Activated CD4-positive, alpha-beta T cell treated with anti-CD3 and anti-CD28 coated beads for 48 hours (primary cell): ENCODE measurements at places on chromosomes 1 and 21.
A peak's percentile ranks its signal among the peaks of the same experiment; 100 is the strongest.

GRCh38 chr1:217590598-217590997, 40.3 kb downstream of the GPATCH2 start:
- no peak for DNase-seq

- no peak for DNase-seq
Measured at GRCh38 chr1:115293006-115293405, 45.0 kb downstream of the NGF start.

DNA sequence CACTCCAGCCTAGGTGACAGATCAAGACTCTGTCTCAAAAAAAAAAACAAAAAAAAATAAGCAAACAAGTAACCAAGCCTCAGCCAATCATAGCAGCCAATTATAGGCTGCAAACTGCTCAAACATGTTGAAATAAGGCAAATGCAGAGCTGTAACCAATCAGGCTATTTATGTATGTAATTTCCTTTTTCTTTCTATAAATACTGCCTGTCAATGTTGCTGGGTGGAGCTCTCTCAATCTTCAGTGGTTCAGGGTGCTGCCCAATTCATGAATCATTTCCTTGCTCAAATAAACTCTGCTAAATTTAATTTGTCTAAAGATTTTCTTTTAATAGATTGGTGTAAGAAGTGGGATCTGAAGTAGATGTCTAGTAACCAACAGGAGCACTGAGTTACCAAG, 11.6 kb upstream of the CD1D start:
- DNase-seq = no peak

- no peak for DNase-seq
Measured at GRCh38 chr1:45508295-45509151, 8.4 kb downstream of the MMACHC start.

DNA sequence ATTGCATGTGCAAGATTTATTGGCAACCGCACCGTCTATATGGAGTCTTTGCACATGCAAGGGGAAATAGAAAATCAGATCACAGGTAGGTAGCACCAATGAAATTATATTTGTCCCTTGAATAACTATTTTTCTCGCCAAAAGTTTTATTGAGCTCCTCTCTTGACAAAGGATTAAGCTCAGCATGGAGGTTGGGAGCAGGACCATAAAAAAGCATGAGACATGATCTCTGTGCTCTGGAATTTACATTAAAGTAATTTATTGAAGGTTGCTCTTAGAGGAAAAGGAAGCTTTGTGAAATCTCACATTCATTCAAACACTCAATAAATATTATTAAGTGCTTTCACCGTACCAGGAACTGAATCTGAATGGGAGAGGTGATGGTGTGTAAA, 66.0 kb upstream of the UBE2U start:
- no peak for DNase-seq

GRCh38 chr1:159632922-159633321, 45.3 kb downstream of the APCS start:
- DNase-seq = no peak

DNA sequence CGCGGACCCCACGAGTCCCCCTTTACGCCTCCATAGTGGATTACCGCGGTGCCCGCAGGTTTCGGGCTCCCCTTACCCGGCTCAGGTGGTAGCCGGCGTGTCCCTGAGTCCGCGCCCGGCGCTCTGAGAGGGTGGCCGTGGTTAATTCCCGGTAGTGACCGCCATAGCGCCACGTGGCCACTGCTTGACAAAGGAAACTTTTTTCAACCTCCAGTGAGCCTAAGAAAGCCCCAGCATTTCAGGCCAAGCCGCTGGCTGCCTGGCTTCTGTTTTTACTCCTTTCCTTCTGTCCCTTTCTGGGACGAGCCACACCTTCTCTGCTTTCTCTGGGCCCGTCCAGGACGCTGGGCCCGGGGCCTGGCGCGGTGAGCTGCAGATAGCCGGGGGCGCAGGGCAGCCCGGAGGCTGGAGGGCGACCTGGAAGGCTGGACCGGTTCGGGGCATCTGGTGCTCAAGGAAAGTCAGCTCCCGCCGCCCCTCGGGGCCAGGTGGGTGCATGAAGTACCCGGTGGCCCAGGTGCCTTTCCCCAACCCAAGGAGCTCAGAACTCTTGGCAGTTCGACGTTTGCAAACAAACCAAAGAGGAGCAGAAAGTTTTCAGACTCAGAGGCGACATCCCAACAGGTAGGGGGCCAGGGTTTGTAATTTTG, 540 bp upstream of the C1orf198 start:
- peak; percentile 37 for DNase-seq

DNA sequence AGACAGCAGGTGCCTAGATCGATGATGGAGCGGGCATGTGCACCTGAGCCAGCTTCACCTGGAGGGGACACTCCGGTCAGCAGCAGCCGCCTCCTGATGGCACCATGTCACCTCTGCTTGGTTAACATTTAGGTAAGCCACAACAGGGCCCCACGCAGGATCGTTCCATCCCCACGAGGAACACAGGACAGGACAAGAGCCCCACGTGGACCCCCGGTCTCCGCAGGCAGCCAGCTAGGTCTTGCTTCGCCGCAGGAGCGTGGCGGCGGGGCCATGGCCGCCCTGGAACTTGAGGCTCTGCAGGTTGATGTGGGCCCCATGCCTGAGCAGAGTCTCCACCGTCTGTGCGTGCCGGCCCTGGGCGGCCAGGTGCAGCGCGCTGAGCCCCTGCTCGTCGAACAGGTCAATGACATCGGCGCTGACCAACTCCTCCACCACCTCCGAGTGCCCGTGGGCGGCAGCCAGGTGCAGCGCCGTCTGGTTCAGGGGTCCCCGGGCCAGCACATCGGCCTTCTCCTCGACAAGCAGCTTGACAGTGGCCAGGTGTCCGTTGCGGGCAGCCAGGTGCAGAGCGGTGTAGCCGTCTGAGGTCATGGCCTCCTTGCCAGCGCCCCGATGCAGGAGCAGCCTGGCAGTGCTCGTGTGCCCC, 26.1 kb downstream of the RIPK4 start:
- DNase-seq = no peak

GRCh38 chr1:31296486-31297276, at the start of the genes SNRNP40 and ZCCHC17:
Gene SNRNP40, minus strand, starts transcription at chr1:31296788. Its CDS starts 37 bp downstream, at chr1:31296751.
Gene ZCCHC17, plus strand, starts transcription at chr1:31297032. Its CDS starts 13,067 bp downstream, at chr1:31310099.
- peak; percentile 94 for DNase-seq

GRCh38 chr1:117188170-117188815, 22.4 kb downstream of the VTCN1 start:
- no peak for DNase-seq

DNA sequence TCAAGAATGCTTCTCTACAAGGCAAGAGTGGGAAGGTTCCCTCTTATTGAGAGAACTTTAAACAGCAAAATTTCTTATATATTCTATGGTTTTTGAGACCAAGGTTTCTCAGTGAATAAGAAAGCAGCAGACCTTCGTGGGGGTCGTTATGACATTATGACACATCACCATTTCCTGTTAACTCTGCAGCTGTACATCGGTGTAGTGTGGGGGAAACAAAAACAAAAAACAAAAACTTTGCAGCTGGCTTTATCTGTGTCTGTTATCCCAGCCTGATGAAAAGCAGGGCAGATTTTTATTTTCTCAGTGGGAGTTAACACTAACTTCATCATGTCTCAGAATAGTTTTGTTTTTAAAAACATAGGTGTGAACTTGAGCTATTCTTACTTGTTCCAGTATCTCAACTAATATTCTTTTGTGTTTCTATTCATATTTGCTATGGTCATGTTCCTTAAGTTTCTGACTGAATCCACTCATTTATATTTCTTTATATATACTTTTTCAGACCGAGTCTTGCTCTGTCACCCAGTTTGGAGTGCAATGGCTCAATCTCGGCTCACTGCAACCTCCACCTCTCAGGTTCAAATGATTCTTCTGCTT, 2.1 kb downstream of the SDE2 start:
- DNase-seq = no peak

GRCh38 chr1:28259934-28260802, 850 bp downstream of the SESN2 start:
- DNase-seq = peak; percentile 51

DNA sequence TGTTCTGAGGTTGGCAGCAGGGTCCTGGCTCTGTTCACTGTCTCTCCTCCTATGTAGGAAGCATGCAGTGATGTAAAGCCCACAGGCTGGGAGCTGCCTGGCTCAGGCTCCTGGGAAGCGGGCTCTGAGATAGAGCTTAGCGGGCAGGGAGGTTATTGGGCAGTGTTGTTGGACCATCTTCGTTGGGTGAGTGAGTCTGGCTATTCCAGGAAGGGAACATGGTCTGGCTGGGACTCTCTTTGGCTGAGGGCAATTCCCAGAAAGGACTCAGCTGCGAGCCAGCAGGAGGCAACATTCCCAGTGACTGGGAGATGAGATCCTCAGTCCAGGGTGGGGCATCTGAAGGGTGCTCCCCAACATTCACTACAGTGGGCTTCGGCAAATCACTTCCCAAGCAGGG, 96.2 kb downstream of the CCDC185 start:
- DNase-seq = no peak

DNA sequence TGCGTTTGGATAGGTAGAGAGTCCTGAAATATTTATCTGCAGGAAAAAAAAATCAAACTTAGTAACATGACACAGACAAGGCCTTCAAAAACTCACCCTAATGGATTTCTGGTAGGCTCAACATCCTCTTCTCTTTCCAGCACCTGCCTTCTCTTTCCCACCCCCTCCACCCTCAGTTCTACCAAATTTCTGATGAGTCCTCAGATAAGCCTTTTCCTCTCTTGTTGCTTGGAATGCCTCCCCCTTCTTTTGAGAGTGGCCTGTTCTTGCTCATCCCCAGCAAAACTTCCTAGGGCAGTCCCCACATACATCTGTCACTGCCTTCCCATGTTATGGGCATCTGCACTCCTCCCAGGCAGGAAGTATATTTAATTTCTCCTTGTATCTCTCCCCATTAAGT, 7.6 kb upstream of the LBR start:
- DNase-seq = no peak

DNA sequence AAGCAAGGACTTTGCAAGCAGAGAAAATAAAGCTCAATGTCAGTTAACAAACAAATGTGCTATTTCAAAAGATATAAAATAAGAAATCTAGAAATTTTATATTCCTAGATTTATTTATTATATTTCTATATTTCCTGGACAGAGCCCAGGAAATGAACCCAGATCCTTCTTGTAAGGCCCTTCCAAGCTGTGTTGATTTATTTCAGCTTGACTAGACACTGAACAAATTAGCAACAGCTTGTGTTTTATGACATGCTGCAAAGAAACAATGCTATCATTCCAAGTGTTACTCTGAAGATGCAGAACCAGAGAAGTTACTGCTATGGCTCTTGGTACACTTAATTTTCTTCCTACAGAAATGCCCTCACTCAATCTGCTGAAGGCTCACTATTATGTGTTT, 6.2 kb downstream of the TGFBR3 start:
- no peak for DNase-seq

GRCh38 chr1:86750076-86750475, 45.7 kb downstream of the SH3GLB1 start:
- no peak for DNase-seq

- DNase-seq = no peak
Measured at GRCh38 chr1:38776466-38777065, 83.0 kb downstream of the RRAGC start.

DNA sequence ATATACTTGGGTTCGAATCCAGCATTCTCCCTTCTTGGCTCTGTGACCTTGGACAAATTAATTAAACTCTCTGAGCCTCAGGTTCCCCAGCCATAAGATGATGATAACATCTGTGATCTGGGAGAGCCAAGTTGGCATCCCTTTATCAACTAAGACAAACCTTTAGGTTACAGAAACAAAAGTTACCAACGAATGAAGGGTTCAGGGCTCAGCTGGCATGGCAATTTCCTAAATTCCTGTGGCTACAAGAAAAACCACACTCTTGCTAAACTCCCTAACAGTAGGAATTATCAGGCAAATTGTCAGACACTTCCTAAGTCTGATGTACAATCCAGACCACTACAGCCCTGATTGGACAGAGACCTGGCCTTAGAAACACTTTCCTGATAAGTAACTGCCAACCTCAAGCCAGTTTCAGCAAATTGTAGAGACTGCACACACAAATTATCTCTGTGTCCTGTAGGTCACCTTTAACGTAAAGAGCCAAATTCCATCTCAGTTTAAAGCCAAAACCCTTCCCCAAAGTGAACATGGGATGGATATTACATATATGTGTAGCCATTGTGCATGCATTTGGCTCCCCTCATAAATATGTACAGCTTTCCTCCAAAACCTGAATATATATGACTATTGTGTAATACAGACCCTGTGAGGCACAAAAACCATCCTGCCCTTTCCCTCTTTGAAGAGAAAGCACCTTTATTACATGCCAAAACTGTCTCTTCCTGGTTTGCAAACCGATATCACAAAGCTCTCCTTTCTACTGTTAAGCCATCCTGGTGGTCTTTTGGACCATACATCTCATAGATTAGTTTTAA, 39.5 kb upstream of the EDARADD start:
- no peak for DNase-seq

GRCh38 chr1:18148461-18148860, 40.9 kb downstream of the IGSF21 start:
- DNase-seq = no peak

DNA sequence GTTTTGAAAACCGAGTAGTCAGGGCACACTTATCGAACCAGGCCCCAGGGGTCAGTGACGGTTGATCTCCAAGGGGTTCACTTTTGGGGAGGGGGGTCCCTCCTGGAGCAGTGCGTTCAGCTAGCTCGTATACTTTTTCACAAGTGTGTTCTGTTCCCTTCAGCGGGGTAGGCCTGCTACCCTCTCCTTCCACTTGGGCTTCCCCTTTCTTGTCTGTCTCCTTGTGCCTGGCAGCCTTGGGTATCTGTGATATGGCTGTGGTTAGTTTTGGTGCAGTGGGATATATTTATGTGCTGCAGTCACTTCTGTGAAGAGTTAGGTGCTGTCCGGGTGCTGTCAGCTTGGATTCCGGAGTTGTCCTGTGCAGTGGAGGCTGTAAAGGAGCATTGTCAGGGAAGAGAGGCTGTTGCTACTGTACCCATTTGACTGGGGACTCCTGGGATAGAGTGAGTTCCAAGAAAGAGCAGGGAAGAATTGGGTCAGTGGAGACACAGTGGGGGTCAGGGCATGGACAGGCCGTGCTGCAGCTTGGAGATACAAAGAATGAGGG, 29.7 kb downstream of the ADARB1 start:
- no peak for DNase-seq

DNA sequence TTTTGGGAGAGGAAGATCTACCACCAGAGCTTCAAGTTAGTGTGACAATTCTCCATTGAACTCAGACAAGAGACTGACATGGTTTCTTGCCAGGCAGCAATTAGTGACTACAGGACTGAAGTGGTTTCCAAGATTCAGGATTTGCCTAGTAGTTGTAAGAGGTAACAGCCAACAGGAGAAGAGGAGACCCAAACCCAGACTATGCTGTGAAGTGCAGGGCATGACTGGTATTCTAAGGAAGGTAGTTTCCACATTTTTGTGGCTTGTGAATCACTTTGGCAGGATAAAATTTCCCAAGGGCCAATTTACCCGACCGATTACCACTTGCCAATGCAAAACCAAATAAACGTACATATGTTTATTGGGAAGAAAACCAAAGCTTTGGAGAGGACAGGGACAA, 14.7 kb upstream of the RAP1A start:
- DNase-seq = no peak

GRCh38 chr1:90809093-90809492, 92.0 kb upstream of the BARHL2 start:
- no peak for DNase-seq

DNA sequence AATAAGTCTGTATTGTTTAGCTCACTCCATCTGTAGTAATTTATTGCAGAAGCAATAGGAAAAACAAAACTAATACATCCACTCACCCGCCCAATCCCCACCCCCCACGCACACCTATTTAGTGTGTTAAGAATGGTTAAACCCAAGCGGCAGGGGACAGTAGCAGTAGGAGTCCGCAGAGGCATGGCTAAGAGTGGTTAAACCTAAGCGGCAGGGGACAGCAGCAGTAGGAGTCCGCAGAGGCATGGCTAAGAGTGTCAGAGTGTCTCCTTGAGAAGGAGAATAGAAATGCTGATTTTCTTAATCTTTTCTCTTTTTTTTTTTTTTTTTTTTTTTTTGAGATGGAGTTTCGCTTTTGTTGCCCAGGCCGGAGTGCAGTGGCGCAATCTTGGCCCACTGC, 34.8 kb upstream of the TMPRSS2 start:
- no peak for DNase-seq
